ENCODE measurements at places on chromosomes 1 and 21. TPM values are rescaled to one million over a fixed set of nuclear protein-coding genes. Genes with fewer than 3 reads are reported as not detected.

DNA sequence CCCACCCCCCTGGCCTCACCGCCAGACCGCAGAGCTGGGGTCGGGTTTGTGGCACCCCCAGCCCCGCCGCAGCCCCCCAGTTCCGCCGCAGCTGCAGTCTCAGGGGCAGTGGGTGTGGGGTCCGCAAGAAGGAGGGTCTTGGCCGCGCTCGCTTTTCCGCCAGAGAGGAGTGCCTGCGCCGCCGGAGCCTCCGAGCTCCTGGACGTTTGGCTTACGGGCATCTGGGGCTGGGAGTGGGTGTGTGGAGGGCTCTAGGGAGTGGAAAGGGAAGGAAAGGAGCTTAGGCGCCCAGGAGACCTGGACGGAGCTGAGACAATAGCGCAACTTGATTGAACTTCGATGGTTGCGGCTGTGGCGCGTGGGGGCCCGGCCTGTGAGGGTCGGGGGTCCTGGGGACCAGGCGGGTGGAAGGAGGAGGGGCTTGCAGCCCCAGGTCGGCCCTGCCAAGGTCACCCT lies 88.8 kb upstream of the IPO9 start:
- no peaks in the 10 kb centered on the region for H3K36me3 ChIP-seq
- H3K4me3 ChIP-seq = peak overlapping the region; percentile 42
- no peak for DNase-seq

GRCh38 chr1:234699795-234700665 lies 90.1 kb upstream of the IRF2BP2 start:
- DNase-seq = no peak
- no peak overlapping the region for H3K27ac ChIP-seq
- H3K4me3 ChIP-seq = no peak overlapping the region
- H3K4me1 ChIP-seq = no peaks in the 10 kb centered on the region
- peaks cover 2% of the 10 kb centered on the region for H3K27me3 ChIP-seq
- no peaks in the 10 kb centered on the region for H3K36me3 ChIP-seq

- H3K27ac ChIP-seq = no peak overlapping the region
- no peaks in the 10 kb centered on the region for H3K27me3 ChIP-seq
- no peak overlapping the region for H3K4me3 ChIP-seq
- H3K4me1 ChIP-seq = peaks cover 28% of the 10 kb centered on the region
- DNase-seq = no peak
- peaks cover 41% of the 10 kb centered on the region for H3K36me3 ChIP-seq
These were observed 70.0 kb downstream of the NVL start for GRCh38 chr1:224259986-224260385.

DNA sequence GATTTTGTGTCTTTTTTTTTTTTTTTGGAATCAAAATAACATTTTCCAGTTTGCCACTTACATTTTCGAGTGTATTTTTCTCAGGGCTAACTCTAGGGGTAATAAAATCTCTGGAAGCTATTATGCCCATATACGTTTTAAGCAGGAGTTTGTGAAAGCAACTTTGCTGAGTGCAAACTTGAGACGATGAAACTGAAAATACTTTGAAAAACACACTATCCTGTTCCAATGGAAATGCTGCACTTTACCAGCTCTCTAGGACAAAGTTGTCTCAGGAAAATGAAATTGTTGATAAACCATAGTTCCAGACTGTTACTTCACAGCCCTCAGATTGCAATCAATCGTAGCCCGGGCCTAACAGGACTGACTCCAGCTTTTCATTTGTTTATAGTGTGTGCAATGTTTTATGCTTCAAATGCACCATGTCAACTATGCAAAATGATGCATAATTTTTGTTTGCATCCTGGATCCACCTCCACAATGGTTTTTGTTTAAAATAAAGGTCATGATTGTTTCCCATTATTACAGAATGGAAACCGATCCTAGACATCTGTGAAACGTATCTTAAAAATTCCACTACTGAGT lies 220.6 kb upstream of the PKN2 start:
- no peaks in the 10 kb centered on the region for H3K4me1 ChIP-seq
- no peak overlapping the region for H3K27ac ChIP-seq
- H3K4me3 ChIP-seq = no peak overlapping the region
- no peaks in the 10 kb centered on the region for H3K36me3 ChIP-seq
- peaks cover 15% of the 10 kb centered on the region for H3K27me3 ChIP-seq

Gene BCL2L15
- total RNA-seq = 1.1 TPM

Data from activated CD8-positive, alpha-beta T cell treated with anti-CD3 and anti-CD28 coated beads, Interleukin-2, amount 10 ng/mL, durations not matched to agents 7 days and 5 days (primary cell).